ENCODE measurements at places on chromosomes 13 and 19. TPM values are rescaled to one million over a fixed set of nuclear protein-coding genes. Genes with fewer than 3 reads are reported as not detected.

Gene ATP8A2
- 1.6 TPM for total RNA-seq

Gene NUDT15
- total RNA-seq: 12.7 TPM

DNA sequence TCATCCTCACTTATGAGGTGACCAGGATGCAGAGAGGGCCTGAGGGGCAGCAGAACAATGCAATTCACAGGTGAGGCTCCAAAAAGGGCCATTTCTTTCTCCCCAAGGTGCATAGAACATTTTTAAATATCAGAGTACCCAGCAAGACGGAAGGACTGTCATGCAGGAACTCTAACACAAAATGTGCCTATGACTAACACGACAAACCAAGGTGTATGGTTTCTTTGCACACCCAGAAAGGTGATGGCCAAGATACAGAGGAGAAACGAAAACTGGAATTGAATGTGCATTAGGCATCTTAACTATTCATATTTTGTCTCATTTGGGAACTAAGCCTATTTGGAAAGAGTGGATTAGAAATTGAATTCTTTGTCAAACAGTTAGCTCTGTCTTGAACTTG, 29.9 kb downstream of the SHISA2 start:
- no peak overlapping the region for H3K4me3 ChIP-seq
- H3K4me1 ChIP-seq: peaks cover 62% of the 10 kb centered on the region
- peak overlapping the region; percentile 94 for H3K27ac ChIP-seq
- no peaks in the 10 kb centered on the region for H3K27me3 ChIP-seq

DNA sequence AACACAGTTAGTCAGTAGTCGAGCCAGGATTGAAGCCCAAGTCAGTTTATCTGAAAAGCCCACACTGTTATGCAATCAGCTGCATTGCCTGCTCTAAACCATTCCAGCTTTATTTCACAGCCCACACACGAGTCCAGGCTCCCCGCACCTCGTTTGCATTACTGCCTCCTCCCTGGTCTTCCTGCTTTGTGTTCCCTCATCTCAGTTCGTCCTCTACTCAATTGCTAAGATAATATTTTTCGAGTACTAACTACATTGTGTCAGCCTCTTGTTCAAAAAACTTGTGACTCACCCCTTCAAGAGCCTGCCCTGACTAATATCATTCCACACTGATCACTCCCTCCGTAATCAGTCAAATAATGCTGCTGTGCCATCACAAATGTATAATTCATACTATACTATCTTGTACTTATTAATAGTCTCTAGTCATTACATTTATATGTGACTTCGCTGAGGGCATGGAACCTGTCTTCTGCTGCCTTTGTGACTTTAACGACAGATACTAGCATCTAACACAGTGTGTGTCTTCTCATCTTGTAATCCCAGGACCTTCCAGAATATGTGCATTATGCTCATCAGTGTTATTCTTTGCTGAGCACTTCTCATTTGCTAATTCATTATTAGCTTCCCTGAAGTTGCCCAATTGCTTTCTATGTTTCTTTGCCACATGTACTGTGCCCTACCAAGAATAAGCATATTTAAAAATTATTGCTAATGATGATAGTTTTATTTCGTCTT, 26.2 kb upstream of the WDFY2 start:
- H3K36me3 ChIP-seq: no peaks in the 10 kb centered on the region
- H3K27me3 ChIP-seq: peaks cover 11% of the 10 kb centered on the region
- H3K4me3 ChIP-seq: no peak overlapping the region
- no peak overlapping the region for H3K27ac ChIP-seq
- DNase-seq: no peak

GRCh38 chr19:52638601-52639000, 446 bp upstream of the ZNF83 start:
- no peak overlapping the region for H3K27ac ChIP-seq
- H3K36me3 ChIP-seq: no peaks in the 10 kb centered on the region
- DNase-seq: no peak

DNA sequence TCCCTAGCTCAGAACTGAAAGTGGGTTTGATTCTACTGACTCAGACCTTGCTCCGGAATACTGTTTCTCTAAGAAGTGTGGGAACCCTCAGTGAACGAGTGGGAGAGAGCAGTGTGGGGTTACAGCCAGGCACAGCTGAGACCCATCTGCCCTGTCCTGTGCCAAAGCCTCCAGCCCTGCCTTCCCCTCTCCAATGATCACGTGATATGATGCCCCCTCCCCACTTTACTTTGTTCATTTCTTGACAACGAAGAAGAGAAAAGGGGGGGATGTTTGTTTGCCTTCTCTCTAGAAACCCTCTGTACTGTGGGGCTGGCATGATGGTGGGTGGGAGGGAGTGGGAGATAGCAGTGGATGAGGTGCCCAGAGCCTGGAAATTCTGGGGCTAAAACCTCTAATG, 96.0 kb downstream of the RNASEH2B start:
- no peak overlapping the region for H3K27ac ChIP-seq
- DNase-seq: no peak
- no peaks in the 10 kb centered on the region for H3K36me3 ChIP-seq
- H3K27me3 ChIP-seq: no peaks in the 10 kb centered on the region

DNA sequence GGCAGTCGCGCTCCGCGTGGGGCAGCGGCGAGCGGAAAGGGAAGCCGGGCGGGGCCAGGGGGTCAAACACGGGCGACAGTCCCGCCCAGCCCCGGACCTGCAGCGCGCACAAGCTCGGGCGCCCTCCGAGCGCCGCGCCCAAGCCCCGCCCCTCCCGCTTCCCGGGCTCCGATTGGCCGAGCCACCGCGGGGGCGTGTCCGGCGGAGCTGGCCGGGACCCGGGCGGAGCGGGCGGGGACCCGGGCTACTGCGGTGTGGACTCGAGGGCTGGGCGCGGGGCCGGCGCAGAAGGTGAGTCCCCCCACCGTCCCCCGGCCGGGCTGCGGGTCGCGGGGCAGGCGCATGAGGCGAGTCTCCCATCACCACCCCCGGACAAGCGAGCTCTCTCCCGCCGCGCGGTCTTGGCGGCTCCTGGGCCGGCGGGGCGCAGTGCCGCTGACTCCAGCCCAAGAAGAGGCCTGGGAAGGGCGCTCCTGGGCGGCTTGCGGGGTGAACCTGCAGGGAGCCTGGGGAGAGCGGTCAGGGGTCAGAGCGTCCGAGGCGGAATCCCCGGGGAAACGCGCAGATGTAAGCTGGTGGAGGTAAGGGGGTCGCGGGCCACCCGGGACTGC, at the start of gene PLEKHF1:
Gene PLEKHF1, plus strand, starts transcription at position 247 of the 611 bp plus-strand sequence. CDS start 8,379 bp downstream, outside the sequence.
- peak; percentile 79 for DNase-seq
- H3K4me1 ChIP-seq: peaks cover 24% of the 10 kb centered on the region
- no peaks in the 10 kb centered on the region for H3K27me3 ChIP-seq
- peak within 1 kb of the TSS; percentile 45 for H3K4me3 ChIP-seq
- H3K27ac ChIP-seq: peak within 1 kb of the TSS; percentile 6

All from cardiac muscle cell (in vitro differentiated cells and primary cell).